ENCODE measurements at places on chromosomes 2 and 18. TPM values are rescaled to one million over a fixed set of nuclear protein-coding genes. Genes with fewer than 3 reads are reported as not detected.

GRCh38 chr2:10303181-10303693 is 533 bp downstream of the HPCAL1 start:
- DNase-seq: peak; percentile 21
- peaks cover 6% of the 10 kb centered on the region for H3K4me1 ChIP-seq
- peak overlapping the region; percentile 73 for H3K4me3 ChIP-seq
- H3K27ac ChIP-seq: peak overlapping the region; percentile 46
- no peaks in the 10 kb centered on the region for H3K36me3 ChIP-seq

DNA sequence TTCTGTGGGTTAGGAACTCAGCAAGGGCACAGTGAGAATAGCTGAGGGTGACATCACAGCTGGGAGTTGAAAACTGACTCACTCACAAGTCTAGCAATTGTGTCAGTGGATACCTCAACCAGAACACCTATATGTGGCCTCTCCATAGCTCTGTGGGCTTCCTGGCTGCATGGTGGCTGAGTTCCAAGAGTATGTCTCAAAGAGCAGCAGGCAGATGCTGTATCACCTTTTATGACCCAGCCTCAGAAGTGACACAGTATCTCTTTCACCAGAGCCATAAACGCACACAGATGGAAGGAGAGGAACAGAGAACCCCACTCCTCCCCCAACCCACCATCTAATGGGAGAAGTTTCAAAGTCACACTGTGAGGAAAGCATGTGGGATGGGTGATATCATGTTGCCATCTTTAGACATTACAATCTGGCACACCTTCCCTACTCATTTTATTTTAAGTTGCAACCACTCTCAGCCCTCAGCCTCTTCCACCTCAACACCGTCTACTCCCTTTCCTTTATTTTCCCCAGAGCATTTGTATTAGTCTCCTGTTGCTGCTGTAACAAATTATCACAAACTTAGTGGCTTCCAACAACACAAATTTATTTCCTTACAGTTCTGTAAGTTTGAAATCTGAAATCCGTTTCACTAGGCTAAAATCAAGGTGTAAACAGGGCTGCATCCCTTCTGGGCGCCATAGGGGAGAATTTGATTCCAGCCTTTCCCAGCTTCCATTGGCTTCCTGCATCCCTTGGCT is 134.6 kb upstream of the SPATS2L start:
- H3K27me3 ChIP-seq: peaks cover 2% of the 10 kb centered on the region
- peak; percentile 70 for DNase-seq
- no peaks in the 10 kb centered on the region for H3K4me1 ChIP-seq
- H3K36me3 ChIP-seq: no peaks in the 10 kb centered on the region
- H3K27ac ChIP-seq: no peak overlapping the region

DNA sequence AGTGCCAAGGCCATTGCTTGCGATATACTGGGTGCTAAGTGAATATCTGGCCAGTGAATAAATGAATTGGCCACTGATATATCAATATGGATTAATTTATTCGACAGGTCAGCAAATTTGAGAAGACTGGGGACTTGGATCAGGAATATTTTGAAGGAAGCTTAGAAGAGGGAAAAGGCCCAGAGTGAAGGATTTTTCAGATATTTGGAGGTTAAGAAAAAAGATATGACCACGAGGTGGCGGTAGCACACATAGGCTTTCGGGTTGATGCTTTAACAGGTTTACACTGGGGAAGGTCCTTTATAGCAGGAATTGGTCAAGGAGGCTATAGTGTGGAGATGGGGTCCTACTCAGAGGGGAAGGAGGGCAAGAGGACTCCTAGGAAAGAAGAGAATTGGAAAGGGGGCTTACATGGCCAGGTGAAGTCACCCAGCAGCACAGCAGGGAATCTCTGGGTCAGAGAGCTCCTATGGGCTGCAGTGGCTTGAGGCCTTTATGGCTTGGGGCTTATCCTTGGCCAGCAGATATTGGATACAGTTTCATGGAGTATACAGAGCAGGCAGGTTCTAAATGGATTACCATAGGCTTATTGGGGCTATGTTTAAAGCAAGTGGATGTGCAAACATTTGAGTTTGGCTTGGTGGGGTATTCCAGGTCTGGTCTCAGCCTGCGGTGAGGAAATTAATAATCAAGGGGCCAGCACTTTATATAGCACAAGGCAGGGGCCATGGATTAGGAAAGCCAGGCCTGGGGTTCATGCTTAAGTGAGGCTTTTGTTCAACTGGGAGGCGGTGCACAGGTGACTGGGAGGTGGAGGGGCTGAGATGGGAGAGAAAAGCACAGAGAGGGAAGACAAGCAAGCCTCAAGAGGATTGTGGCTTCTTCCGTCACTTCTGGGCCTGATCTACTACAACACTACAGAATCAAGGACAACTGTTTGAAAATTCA is 9.7 kb downstream of the IL1RN start:
- no peaks in the 10 kb centered on the region for H3K4me1 ChIP-seq
- peaks cover 5% of the 10 kb centered on the region for H3K27me3 ChIP-seq
- no peaks in the 10 kb centered on the region for H3K36me3 ChIP-seq
- H3K27ac ChIP-seq: no peak overlapping the region
- peak; percentile 65 for DNase-seq

- no peaks in the 10 kb centered on the region for H3K4me1 ChIP-seq
- no peak overlapping the region for H3K27ac ChIP-seq
- no peak for DNase-seq
- no peak overlapping the region for H3K4me3 ChIP-seq
- H3K36me3 ChIP-seq: no peaks in the 10 kb centered on the region
Observed at GRCh38 chr2:59882822-59883221, 670.6 kb downstream of the BCL11A start.

- DNase-seq: no peak
- H3K27ac ChIP-seq: no peak overlapping the region
Observed at GRCh38 chr2:141728142-141728541, 402.7 kb downstream of the LRP1B start.

DNA sequence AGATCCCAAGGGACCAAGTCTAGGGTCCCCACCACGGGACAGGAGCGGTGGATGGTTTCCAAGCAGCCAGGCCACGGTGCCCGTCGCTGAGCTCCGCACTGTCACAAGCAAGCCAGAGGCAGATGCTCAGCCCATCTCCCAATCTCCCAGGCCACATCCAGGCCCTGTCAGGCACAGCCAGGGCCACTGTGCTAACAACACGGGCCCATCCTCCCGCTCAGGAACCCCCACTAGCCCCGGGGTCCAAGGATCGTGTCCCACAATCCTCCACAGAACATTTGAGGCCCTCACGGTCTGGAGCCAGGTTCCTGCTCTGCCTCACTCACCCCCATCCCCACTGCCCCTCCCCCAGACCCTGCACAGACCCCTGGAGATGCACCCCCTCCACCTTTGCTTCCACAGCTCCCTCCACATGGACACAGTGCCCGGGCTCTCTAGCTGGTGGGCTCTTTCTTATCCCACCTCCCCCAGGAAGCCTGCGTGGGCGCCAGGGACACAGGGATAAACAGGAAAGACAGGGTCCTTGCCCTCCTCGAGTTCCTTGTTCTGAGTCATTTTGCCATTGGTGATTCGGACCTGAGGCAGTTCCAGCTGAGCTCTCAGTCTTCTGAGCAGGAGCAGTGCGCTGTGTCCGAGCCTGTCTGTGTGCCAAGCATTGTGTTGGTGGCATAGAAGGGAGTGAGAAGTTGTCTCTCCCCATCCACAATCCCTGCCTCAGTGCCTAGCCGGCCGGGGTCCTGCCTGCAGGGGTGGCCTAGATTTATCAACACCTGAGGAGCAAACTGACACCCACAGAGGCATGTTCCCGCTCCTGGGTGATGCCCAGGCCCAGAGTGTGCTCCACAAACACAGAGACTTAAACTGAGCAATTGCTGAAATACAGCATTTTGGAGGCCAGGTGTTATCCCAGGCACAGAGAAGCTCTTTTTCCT is 7.0 kb downstream of the CROCC2 start:
- H3K27ac ChIP-seq: peak overlapping the region; percentile 13
- no peaks in the 10 kb centered on the region for H3K27me3 ChIP-seq
- DNase-seq: peak; percentile 35
- peaks cover 26% of the 10 kb centered on the region for H3K4me1 ChIP-seq
- H3K36me3 ChIP-seq: no peaks in the 10 kb centered on the region

DNA sequence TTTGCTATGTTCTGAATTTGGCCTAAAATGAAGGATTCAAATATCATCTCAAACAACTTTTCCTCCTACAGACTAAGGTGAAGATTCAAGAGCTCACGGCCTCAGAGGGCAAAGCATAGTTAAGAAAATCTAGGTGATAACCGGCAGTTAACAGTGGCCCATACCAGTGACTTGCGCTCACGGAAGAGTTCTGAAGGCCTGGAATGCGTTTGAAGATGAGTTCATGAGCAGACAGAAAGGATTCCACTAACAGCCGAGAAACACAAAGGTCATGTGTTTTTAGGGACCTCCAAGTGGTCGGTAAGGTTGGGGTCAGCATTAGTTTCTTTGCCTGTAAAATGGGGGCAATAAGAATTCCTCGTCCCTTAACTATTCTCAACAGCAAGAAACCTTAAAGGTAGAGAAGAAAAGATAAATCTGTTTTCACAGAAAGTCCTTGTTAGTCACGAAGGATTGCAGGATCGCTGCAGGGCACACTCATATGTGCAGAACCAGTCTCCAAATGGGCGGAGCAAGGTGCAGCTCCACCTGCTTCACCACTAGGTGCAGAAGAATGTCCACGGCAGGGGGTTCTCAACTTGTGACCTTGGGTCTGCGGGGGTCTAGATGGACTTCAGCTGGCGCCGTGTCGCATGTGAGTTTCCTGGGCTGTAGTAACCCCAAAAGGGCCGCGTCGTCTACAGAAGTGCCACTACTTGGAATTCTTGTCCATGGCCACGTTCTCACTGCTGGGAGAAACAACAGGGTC is 708 bp upstream of the RPIA start:
- DNase-seq: no peak
- H3K36me3 ChIP-seq: no peaks in the 10 kb centered on the region
- peak overlapping the region; percentile 63 for H3K27ac ChIP-seq
- H3K4me3 ChIP-seq: peak overlapping the region; percentile 92
- H3K27me3 ChIP-seq: no peaks in the 10 kb centered on the region
- H3K4me1 ChIP-seq: peaks cover 4% of the 10 kb centered on the region

DNA sequence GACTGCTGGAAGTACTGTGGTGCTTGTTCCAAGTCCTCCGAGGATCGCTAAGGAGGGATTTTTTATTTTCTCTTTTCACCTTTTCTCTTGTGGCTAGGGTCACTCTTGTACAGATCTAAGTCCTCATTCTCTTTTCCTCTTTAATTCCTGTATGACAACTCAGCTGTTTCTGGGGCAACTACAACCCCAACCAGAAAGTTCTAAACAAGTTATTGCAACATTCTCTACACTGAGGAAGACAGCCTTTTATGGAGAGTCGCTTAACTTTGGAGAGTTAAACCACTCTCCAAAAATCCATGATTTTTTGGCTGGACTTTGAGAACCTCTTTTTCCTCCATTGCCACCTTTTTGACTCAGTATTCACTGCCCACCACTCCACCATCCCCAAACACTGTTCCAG is 74.0 kb upstream of the SESTD1 start:
- no peaks in the 10 kb centered on the region for H3K27me3 ChIP-seq
- no peak overlapping the region for H3K4me3 ChIP-seq
- DNase-seq: peak; percentile 60
- no peak overlapping the region for H3K27ac ChIP-seq

DNA sequence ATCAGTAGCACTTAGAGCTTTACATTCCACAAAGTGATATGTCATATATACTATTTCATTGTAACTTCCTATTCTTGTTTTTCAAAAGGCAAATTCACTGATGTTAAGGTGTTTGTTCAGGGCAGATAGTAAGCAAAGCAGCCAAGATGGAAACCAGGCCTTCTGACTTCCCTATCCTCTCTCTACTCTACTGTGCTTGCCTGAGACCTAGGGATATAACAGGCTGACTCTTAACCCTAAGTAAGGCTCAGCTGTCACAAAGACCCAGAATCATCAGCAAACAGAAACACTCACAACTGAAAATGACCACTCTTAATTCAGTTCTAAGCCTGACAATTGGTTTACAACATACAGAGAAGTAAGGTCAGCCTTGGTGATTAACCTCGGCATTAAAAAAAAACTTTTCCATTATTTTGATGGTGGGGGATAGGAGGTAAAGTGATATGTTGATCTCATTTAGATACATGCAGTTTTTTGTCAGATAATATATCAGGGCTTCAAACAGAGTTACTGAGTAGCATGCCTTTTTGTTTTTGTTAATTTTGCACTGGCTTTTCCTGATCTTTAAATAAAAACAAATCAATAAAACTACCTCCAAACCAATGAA is 95.4 kb upstream of the CHRNA1 start:
- no peaks in the 10 kb centered on the region for H3K36me3 ChIP-seq
- H3K27ac ChIP-seq: no peak overlapping the region

DNA sequence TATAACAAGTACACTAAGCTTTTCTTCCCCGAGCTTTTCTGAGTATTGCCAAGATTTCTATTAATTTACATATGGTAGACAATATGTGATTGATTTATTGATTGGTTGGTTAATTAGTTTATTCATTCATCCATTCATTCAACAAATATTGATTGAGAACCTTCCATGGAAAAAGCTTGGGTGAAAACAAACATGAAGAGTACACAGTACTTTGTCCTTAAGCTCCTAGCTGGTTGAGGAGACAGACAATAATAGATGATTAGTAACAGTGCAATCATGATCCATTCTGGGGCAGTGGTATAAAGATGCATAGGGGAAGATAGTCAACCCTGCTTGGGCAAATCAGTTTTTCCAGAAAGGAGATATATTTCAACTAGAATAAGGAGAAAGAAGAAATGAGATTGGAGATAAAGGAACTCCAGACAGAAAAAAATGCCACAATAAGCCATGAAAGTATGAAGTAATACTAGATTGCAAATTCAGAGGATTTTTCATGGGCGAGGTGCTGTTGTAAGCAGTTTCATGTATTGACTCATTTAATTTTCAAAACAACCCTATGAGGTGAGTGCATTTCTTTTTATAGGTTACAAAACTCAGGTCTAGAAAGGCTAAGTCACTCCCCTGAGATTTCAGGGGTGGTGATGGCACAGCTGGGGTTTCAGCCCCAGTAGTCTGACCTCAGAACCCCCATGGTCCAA is 129.5 kb downstream of the RND3 start:
- no peak overlapping the region for H3K27ac ChIP-seq
- no peaks in the 10 kb centered on the region for H3K4me1 ChIP-seq
- no peak overlapping the region for H3K4me3 ChIP-seq

DNA sequence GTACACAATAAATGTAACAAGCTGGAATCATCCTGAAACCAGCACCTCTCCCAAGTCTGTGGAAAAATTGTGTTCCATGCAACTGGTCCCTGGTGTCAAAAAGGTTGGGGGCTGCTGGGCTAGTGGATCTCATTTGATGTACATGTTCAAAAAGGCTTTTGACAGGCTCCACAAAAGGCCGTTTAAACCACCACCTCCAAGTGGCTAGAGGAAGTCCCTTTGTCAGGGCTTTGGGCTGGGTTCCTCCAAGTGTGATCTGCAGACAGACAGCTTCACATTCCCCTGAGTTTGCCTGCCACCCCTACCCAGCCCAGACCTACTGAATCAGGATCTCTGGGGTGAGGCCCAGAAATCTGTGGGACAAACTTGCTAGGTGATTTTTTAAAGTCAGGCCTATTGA is 84.7 kb downstream of the TGFA start:
- DNase-seq: no peak
- H3K4me3 ChIP-seq: no peak overlapping the region
- H3K27ac ChIP-seq: no peak overlapping the region
- no peaks in the 10 kb centered on the region for H3K4me1 ChIP-seq

GRCh38 chr2:120825370-120826259 is 89.9 kb downstream of the GLI2 start:
- H3K4me1 ChIP-seq: peaks cover 29% of the 10 kb centered on the region
- no peaks in the 10 kb centered on the region for H3K36me3 ChIP-seq
- DNase-seq: peak; percentile 98
- no peak overlapping the region for H3K4me3 ChIP-seq
- H3K27me3 ChIP-seq: no peaks in the 10 kb centered on the region

The SFTPB gene
- not detected for total RNA-seq

The GYPC gene
- total RNA-seq: 135 TPM

The CRYGC gene
- total RNA-seq: not detected

The SLC4A3 gene
- total RNA-seq: 1.3 TPM

The PID1 gene
- 8.2 TPM for total RNA-seq

The RUFY4 gene
- total RNA-seq: not detected

The GAL3ST2 gene
- total RNA-seq: not detected

Data from fibroblast of lung (primary cell).